ENCODE measurements at places on chromosomes 6 and 20.

DNA sequence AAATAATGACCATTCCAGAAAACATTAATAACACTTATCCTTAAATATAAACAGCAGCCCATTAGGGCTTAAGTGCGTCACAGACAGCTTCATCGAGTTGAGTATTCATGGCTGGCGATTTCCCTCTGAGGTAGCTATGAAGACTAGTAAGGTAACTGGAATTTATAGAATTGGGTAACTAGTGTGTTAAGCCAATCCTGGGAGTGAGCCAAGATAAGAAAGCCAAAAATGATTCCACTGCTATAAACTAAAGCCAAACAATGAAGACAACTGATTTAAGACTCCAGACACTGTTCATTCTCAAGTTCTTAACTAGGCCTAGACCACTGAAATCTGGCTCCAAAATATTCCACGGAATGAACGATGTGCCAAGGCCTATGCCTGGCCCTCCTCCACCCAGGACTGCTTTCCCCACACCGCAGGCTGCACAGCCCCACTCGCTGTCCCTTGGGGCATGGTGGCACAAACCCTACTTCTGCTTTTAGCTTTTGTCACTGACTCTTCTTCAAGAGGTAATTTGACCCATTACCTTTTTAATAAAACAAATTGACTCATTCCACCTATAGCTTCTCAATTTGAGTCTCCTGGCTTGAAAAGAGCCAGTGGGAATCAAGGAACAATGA, 66.0 kb downstream of the BLOC1S5 start:
- H3K4me3 ChIP-seq, result no peak overlapping the region
- DNase-seq, result no peak
- H3K27me3 ChIP-seq, result no peaks in the 10 kb centered on the region
- no peaks in the 10 kb centered on the region for H3K36me3 ChIP-seq
- H3K27ac ChIP-seq, result no peak overlapping the region

DNA sequence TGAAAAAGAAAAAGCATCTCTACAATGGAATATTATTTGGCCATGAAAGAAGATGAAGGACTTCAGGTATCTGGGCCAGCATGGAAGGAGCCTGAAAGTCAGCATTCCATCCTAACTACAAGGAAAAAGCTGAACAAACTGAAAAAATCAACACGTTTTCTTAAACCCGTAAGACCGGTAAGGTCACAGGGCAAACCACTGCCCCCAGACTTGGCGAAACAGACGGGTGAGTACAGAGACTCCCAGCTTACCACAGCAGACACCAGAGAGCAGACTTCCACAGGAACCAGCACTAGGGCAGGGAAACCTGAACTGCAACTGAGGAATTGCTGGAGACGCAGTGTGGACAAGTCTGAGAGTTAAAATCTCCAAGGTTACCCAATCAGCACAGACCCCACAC, 31.4 kb downstream of the BEND3 start:
- H3K27me3 ChIP-seq, result no peaks in the 10 kb centered on the region
- H3K27ac ChIP-seq, result no peak overlapping the region
- H3K36me3 ChIP-seq, result peaks cover 4% of the 10 kb centered on the region
- no peak for DNase-seq
- H3K4me1 ChIP-seq, result no peaks in the 10 kb centered on the region

DNA sequence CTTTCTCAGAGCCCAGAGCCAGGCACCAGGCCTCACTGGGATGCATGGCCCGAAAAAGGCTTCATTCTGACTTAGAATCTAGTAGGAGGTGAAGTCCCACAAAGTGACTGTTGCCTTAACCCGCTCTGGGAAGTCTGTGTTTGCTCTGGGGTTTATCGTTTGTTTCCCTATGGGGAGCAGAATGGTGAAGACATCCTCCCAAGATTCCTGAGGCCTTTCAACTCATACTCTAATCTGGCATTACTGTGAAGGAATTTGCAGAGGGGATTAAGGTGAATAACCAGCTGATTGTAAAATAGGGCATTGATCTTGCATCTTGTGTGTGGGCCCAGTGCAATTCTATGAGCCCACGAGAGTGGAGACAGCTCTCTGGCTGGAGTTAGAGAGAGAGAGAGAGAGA, 67.8 kb downstream of the CDH26 start:
- no peak overlapping the region for H3K4me3 ChIP-seq
- no peaks in the 10 kb centered on the region for H3K27me3 ChIP-seq
- no peak for DNase-seq
- H3K27ac ChIP-seq, result no peak overlapping the region

- no peak overlapping the region for H3K27ac ChIP-seq
- no peaks in the 10 kb centered on the region for H3K4me1 ChIP-seq
- no peaks in the 10 kb centered on the region for H3K27me3 ChIP-seq
Measured at GRCh38 chr20:56796345-56796744, 167.2 kb downstream of the TFAP2C start.

DNA sequence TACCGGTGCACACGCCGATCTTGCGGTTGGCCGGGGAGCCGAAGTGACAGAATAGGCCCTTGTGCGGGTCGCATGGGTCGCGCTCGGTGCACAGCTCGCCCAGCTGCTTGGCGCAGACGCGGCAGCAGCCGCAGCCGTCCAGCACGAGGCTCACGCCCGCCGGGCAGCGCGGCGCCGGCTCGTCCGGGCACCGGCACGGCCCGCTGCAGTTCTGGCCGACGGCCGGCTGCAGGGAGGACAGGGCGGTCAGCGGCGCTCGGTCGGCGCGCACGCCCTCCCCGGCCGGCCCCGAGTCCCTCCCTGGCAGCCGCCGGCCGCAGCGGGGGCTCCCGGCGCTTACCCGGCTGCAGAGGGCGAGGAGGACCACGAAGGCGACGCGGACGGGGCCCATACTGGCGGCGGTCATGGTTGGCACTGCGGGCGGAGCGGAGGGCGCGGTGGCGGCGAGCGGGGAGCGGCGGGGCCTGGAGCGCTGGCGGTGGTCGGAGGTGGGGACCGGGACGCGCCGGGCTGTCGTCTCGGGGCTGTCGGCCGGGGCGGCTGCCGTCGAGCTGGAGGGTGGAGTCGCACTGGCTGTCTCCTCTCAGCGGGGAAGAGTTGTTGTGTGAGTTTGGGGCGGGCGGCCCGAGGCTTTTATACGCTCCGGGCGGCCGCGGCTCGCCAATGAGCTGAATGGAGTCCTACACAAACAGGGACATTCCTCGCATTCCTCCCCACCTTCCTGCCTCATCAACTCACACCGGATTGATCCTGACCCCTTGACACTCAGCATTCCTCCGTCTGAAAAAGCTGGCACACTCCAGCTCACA, at the start of gene CCN2:
Gene CCN2 (minus strand): TSS at position 606 of the 809 bp plus-strand sequence. CDS start 200 bp downstream, at position 406.
- H3K27ac ChIP-seq, result no peak within 1 kb of the TSS
- H3K36me3 ChIP-seq, result peaks cover 12% of the 10 kb centered on the region
- H3K4me3 ChIP-seq, result peak within 1 kb of the TSS; percentile 77
- DNase-seq, result peak; percentile 97
- H3K4me1 ChIP-seq, result peaks cover 7% of the 10 kb centered on the region
- H3K27me3 ChIP-seq, result no peaks in the 10 kb centered on the region

- H3K4me1 ChIP-seq, result no peaks in the 10 kb centered on the region
- no peaks in the 10 kb centered on the region for H3K27me3 ChIP-seq
- no peak for DNase-seq
- no peak overlapping the region for H3K27ac ChIP-seq
- no peak overlapping the region for H3K4me3 ChIP-seq
Measured at GRCh38 chr6:92329208-92329847, 1090.0 kb downstream of the EPHA7 start.

GRCh38 chr6:49799090-49799489, 12.0 kb upstream of the PGK2 start:
- H3K27ac ChIP-seq, result no peak overlapping the region
- no peak overlapping the region for H3K4me3 ChIP-seq
- H3K27me3 ChIP-seq, result no peaks in the 10 kb centered on the region
- no peak for DNase-seq

- no peak overlapping the region for H3K27ac ChIP-seq
- no peak for DNase-seq
Measured at GRCh38 chr6:7004581-7005297, 103.0 kb upstream of the RREB1 start.

DNA sequence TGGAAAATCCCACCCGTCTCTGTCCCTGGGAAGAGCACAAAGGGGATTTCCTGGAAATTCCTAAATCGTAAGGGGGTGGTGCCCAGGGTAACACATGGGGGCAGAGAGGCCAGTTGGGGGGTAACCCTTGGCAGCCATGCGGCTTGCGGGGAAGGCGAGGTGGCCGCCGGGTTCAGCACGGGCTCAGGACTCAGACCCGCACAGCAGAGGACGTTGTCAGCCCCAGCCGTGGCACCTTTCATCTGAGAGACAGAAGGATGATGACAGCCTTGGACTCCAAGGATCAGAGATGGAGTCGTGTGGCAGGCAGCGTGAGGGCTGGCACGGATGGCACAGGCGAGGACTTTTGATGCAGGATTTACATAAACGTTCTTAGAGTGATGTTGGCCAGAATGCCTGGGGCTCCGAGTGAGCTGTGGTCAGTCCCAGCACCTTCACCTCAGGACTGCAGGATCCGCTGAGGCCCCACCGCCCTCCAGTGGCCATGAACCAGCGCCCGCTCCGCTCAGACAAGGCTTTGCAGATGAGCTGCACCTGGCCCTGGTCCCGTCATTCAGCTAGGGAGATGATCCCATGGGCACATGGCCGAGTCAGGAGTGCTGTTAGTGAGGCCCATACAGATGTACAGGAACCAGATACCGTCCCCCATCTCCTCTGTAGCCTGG, 190.3 kb downstream of the TAF4 start:
- H3K4me3 ChIP-seq, result no peak overlapping the region
- no peaks in the 10 kb centered on the region for H3K36me3 ChIP-seq
- H3K4me1 ChIP-seq, result no peaks in the 10 kb centered on the region
- no peak overlapping the region for H3K27ac ChIP-seq
- DNase-seq, result no peak

DNA sequence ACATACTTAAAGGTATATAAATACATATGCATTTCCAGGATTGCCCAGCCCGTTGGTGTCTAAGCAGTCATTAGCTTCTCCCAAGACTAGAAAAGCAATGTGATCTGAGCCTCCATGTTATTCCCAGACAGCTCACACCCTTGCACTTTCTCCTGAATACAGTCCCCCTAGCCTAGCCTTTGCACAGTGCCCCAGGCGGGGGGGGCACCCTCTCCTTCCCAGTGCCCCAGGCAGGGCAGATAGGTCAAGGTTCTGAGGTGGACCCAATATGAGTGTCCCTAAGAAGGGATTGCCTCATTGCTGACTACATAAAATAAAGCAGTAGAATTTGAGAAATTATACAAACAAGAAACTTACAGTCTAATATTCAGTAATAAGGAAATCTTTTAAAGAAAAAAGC, 15.4 kb upstream of the GNRH2 start:
- no peak for DNase-seq
- H3K4me3 ChIP-seq, result no peak overlapping the region
- no peaks in the 10 kb centered on the region for H3K27me3 ChIP-seq
- H3K27ac ChIP-seq, result no peak overlapping the region
- no peaks in the 10 kb centered on the region for H3K4me1 ChIP-seq
- peaks cover 15% of the 10 kb centered on the region for H3K36me3 ChIP-seq

- H3K4me1 ChIP-seq, result no peaks in the 10 kb centered on the region
- H3K4me3 ChIP-seq, result no peak overlapping the region
- no peak overlapping the region for H3K27ac ChIP-seq
Measured at GRCh38 chr6:157586088-157586414, 205.1 kb downstream of the ZDHHC14 start.

- H3K4me1 ChIP-seq, result no peaks in the 10 kb centered on the region
- no peaks in the 10 kb centered on the region for H3K36me3 ChIP-seq
Measured at GRCh38 chr6:73964241-73964854, 268.3 kb downstream of the CD109 start.

DNA sequence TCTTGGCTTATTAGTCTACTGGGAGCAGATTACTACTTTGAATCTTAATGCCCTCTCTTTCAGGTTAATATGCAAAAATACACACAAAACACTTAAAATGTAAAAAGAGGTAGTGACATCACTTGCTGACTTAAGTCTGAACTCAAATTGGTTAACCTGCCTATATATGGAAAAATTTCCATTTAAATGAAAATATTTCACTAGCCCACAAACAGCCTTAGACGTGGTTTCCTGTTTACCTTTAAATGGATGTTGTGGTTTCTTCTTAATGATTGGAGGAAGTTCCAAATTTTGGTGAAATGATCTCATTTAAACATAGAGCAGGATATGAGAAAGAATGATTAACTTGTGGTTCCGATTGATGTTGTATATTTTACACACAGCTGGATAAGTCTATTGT, 553.7 kb downstream of the CD109 start:
- H3K36me3 ChIP-seq, result no peaks in the 10 kb centered on the region
- H3K27me3 ChIP-seq, result no peaks in the 10 kb centered on the region
- no peak for DNase-seq
- no peak overlapping the region for H3K27ac ChIP-seq
- no peaks in the 10 kb centered on the region for H3K4me1 ChIP-seq

GRCh38 chr20:47735412-47736400, 49.6 kb downstream of the SULF2 start:
- no peaks in the 10 kb centered on the region for H3K27me3 ChIP-seq
- no peak overlapping the region for H3K27ac ChIP-seq
- no peaks in the 10 kb centered on the region for H3K36me3 ChIP-seq

DNA sequence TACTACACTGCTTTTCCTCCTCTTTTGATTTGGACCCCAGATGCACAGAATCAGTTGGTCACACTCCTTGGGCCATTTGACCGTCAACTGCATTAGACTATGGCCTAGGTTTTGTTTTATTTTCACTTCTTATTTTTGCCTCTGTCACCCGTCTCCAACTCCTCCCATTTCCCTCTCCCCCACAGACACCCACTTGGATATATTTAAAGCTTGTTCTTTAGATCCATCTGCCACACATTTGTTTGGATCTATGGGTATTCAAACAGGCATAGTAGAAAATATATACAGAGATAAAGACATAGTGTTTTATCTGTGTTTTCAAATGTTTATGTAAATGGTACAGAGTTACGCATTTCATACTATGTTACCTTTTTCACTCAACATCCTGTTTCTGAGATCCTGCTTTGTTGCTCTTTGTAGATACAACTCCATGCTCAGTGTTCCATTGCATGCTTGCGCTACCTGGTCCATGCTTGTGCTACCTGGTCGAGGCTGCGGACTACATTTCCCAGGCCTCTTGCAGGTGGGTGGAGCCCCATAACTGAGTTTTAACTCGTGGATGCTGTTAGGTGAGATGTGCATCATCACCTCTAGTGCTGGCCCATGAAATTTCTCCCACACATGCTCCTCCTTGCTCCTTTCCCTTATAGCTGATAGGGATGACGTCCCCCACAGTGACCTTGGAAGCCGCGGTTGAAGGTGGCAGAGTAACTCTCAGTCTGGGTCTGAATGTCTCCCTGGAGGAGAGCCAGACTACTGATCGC, 11.5 kb upstream of the PREX1 start:
- H3K4me3 ChIP-seq, result no peak overlapping the region
- no peaks in the 10 kb centered on the region for H3K36me3 ChIP-seq
- no peaks in the 10 kb centered on the region for H3K27me3 ChIP-seq
- no peak overlapping the region for H3K27ac ChIP-seq

DNA sequence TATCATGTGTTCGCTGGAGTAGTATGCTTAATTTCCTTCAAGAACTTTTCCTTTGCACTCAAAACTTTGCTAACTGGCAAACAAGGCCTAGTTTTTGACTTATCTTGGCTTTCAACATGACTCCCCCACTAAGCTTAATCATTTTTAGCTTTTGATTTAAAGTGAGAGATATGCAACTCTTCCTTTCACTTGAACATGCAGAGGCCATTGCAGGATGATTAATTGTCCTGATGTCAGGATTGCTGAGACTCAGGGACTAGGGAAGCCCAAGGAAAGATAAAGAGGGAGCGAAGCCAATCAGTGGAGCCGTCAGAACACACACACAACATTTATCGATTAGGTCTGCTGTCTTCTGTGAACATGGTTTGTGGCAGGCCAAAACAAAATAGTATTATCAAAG, 491.4 kb downstream of the CBLN4 start:
- H3K4me3 ChIP-seq, result no peak overlapping the region
- no peaks in the 10 kb centered on the region for H3K4me1 ChIP-seq
- DNase-seq, result no peak
- H3K27ac ChIP-seq, result no peak overlapping the region

- H3K36me3 ChIP-seq, result no peaks in the 10 kb centered on the region
- no peak overlapping the region for H3K4me3 ChIP-seq
- H3K27me3 ChIP-seq, result no peaks in the 10 kb centered on the region
- no peak overlapping the region for H3K27ac ChIP-seq
- H3K4me1 ChIP-seq, result no peaks in the 10 kb centered on the region
Measured at GRCh38 chr6:49856282-49856681, 10.1 kb downstream of the CRISP1 start.

All from iPS DF 6.9 (cell line).